ENCODE measurements at places on chromosomes 6 and 20. TPM values are rescaled to one million over a fixed set of nuclear protein-coding genes. Genes with fewer than 3 reads are reported as not detected.

FAM50B gene
- 3.2 TPM for total RNA-seq

ESR1 gene
- total RNA-seq = 0.82 TPM

PDE10A gene
- 18.0 TPM for total RNA-seq

GHRH gene
- total RNA-seq = not detected

SYNDIG1 gene
- 0.12 TPM for total RNA-seq

WFDC6 gene
- total RNA-seq = not detected

EYA2 gene
- 19.5 TPM for total RNA-seq

OR12D3 gene
- total RNA-seq = not detected

BTN1A1 gene
- total RNA-seq = not detected

C20orf173 gene
- total RNA-seq = not detected

CBLN4 gene
- total RNA-seq = not detected

DAAM2 gene
- total RNA-seq = 6.1 TPM

HTR1B gene
- 0.13 TPM for total RNA-seq

GPLD1 gene
- 1.8 TPM for total RNA-seq

MATN4 gene
- total RNA-seq = not detected

RAB44 gene
- total RNA-seq = 0.32 TPM

CD109 gene
- total RNA-seq = 1.7 TPM

NKX2-2 gene
- 1.8 TPM for total RNA-seq

SEMG1 gene
- not detected for total RNA-seq

MYLK2 gene
- total RNA-seq = not detected

AIF1 gene
- total RNA-seq = 28.4 TPM

MUCL3 gene
- 0.07 TPM for total RNA-seq

BAG2 gene
- total RNA-seq = 2.3 TPM

PSORS1C2 gene
- total RNA-seq = not detected

SAMD5 gene
- total RNA-seq = 11.1 TPM

JAG1 gene
- 104 TPM for total RNA-seq

CST5 gene
- total RNA-seq = not detected

ORC3 gene
- 17.3 TPM for total RNA-seq

WFDC10B gene
- 0.73 TPM for total RNA-seq

PLCB1 gene
- total RNA-seq = 50.7 TPM

NAA20 gene
- total RNA-seq = 42.3 TPM

KIAA0408 gene
- total RNA-seq = 2.4 TPM

ASIP gene
- not detected for total RNA-seq

TSBP1 gene
- not detected for total RNA-seq

SASH1 gene
- 47.3 TPM for total RNA-seq

CPNE5 gene
- total RNA-seq = 6.1 TPM

TRIM15 gene
- total RNA-seq = 51.4 TPM

ABHD16B gene
- not detected for total RNA-seq

Measured in mucosa of descending colon (tissue), 3 donors.